ENCODE measurements at places on chromosomes 7 and 10.

- DNase-seq: no peak
These were observed 22.3 kb downstream of the CACUL1 start for GRCh38 chr10:118732245-118733165.

- DNase-seq: no peak
These were observed 17.7 kb upstream of the NKX6-2 start for GRCh38 chr10:132803416-132804210.

DNA sequence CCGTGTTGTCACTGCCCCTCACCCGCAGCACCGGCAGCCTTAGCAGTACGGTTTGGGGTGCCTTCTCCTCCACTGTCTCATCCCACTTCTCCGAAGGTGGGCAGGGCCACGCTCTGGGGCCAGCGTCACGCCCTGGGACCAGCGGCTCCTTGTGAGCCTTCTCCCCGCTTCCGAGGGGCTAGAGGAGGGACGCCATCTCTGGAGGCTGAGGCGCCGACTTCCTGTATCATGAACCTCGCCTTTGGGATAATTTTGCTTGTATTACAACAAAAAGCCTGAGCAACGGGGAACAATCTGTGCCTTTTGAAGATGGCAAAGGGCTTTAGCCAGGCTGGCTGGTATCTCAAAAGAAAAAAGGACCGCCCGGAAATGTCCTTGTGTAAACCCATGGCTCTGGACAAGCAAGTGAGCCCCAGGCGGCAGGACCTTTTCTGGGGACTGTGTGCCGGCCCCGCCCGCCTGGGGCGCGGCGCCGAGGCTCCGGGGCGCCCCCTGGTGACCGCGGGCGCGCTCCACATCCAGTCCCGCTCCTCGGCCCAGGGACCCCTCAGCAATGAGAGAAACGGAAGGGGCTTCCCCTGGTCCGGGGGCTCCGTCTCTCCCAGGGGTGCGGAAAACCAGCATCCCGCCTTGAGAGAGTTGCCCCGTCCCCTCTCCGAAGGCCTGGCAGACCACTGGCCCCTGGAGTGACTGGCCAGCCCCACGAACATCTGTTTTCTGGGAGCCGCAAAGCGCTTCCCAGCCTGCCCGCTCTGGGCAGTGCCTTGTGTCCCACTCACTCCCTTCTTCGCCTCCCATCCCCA is 3.8 kb downstream of the DEPP1 start:
- no peak for DNase-seq

GRCh38 chr10:48797830-48798229 is 113.2 kb downstream of the WDFY4 start:
- no peak for DNase-seq

- DNase-seq: no peak
These were observed 2.1 kb downstream of the GIGYF1 start for GRCh38 chr7:100691676-100692577.

- DNase-seq: no peak
These were observed 30.3 kb upstream of the GPAM start for GRCh38 chr10:112213836-112214235.

- no peak for DNase-seq
These were observed 44.7 kb upstream of the TRUB1 start for GRCh38 chr10:114893251-114893650.

- no peak for DNase-seq
These were observed 56.7 kb downstream of the CFAP46 start for GRCh38 chr10:132885451-132886210.
